GM23248 (cell line): ENCODE measurements at places on chromosomes 1 and 21.

GRCh38 chr1:26132128-26132833, 20.7 kb downstream of the PDIK1L start:
- no peak for DNase-seq

DNA sequence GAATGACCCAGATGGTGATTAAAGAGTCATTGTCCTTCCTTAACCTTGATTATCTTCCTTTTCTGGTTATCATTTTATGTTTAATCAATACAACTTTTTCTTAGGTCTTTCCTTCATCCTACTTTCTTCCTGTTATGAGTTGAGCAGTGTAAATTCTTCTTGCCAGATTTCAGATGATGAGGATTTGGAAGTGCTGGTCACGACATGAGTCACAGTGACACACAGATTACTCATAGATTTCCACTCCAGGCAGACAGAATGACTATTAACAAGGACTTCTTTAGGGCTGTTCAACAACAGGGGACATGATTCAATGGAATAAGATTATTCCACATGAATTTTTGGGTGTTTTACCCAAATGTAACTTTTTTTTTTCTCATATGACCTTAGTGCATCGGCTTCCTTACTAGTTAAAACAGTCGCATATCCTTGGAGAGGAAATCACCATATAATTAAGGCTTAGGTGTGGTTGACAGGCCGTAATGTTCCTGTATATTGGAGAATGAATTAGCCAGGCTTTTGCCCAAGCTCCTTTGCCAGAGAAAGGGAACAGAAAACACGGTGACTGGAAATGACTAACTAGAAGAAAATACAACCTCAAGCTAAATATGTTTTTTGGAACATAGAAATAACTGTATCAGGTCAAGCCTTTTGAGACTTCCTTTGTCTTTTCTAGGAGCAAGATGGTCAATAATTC, 44.2 kb downstream of the PRRX1 start:
- peak; percentile 96 for DNase-seq

GRCh38 chr1:64173336-64173940, 30.0 kb upstream of the UBE2U start:
- DNase-seq: no peak

DNA sequence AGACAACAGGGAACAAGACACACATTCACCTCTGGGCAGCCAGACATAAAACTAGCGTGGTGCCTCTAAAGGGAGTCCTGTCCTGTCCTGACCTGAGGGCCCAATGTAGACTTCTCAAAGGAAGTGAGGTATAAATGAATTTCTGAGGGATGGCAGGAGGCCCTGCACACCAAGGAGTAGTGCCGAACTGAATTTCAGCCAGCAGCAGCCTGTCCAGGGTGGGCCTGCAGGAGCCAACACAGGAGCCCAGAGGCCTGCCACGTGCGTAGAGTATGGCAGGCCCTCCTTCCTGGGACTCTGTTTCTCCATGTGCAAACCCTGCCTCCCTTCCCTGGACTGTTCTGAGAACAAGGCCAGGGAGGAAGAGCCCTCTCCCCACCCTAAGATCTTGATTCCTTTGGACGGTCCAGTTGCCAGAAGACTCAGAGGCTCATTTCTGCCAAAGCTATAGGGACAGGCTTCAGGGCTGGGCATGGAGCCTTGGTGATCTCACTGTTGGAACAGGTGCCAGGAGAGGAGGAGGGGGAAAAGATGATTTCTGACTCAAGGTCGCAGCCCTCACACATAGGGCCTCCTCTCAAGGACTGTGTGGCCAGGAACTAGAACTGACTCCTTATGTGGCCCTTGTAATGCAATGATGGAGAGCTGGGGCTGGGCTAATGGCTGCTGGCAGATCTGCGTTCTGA, 1.8 kb upstream of the FABP3 start:
- peak; percentile 88 for DNase-seq

- no peak for DNase-seq
Measured at GRCh38 chr1:25647863-25648262, 31.3 kb downstream of the MAN1C1 start.

DNA sequence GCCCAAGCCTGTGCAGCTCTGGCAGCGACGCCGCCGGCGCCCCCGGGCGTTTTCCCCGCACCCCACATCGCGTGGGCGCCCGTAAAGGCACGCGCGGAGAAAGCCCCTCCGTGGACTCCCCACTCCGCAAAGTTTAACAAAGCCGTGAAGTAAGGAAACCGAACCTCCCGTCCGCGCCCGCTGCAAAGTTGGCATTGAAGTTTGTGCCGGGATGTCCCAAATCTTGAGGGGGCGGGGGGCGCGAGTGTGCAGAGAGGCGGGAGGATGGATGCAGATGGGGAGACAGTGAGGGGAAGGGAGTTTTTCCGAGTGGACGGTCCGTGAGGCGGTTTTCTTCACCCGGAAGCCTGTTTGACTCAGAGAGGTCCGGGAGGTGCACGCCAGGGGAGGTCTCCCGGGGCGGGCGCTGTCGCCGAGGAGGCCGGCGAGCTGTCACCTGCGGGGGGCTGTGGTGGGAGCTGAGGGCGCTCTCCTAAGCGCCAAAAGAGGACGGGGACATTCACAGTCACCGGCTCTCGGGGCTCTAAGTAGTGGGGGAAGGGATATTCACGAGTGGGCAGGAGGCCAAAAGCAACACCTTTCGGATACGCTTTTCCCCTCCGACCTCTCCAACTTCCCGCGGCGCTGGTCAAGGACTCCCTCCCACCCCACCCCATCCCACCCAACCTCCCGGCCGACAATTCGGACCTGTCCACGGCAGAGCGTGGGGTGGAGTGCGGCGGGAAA, 1.3 kb downstream of the WLS start:
- peak; percentile 63 for DNase-seq

DNA sequence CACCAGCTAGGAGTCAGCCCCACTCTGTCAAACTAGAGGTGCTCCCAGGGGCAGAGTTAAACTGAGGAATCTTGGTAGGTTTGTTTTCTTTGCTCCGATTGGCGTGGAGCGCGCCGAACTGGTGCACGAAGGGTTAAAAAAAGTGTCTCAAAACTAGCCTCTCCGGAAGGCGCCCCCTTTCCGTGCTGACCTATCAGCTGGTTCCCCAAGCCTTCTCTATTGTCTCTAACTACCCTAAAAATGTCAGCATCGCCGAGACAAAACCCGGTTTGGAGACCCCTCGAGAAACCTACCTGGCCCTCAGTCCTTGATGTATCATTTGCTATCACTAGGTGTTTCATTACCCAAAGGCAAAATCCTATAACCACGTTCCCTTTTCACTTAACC, 2.2 kb downstream of the TGFB2 start:
- DNase-seq: peak; percentile 43

DNA sequence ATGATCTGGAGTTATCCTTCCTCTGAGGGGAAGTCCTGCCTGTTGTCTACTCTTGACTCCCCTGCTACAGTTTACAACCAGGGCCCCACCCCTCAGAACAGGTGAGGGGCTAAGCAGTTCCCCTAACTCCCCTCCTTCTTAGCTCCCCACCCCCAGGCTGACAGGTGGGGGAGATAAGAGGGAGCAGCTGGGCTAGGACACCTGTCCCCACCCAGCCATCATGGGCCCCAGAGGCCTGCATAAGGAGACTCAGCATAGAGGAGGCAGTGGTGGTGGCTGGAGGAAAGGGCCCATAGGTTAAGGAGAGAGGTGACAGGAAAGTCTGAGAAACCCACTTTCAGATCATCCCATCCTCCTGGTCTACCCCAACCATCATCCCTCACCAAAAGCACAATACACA, 6.8 kb downstream of the MEF2D start:
- no peak for DNase-seq

DNA sequence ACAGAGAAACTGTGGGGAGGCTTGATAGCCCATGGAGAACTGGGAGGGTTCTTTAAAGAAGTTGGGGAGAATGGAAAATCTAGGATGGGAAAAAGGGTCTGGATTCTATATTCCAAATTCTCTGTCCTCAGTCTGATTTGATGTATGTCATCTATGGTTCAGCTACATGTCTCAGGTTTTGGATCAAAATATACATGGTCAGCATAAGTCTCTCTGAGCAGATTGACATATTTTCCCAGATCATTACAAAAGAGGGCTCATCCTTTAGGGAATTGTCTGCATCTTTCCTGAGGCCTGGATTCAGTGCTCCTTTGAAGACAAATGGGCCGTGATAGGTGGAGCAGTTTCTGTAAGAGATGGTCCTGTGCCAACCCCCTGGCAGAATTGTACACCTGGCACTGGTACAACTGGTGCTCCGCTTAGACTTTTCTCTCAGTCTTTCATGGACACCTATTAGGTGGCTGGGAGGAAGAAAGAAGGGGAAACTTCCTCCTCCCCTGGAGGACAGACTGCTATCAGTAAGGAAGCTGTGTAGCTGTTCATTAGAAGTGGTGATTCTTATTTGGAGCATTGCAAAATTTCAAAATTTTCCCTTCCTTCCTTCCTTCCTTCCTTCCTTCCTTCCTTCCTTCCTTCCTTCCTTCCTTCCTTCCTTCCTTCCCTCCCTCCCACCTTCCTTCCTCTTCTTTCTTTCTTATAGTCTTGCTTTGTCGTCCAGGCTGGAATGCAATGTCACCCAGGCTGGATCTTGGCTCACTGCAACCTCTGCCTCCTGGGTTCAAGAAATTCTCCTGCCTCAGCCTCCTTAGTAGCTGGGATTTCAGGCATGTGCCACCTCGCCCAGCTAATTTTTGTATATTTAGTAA, 26.1 kb upstream of the RGL1 start:
- no peak for DNase-seq

- DNase-seq: no peak
Measured at GRCh38 chr1:99363531-99363930, 99.2 kb downstream of the PLPPR4 start.

GRCh38 chr1:230696722-230697437, 17.0 kb downstream of the AGT start:
- DNase-seq: peak; percentile 62

DNA sequence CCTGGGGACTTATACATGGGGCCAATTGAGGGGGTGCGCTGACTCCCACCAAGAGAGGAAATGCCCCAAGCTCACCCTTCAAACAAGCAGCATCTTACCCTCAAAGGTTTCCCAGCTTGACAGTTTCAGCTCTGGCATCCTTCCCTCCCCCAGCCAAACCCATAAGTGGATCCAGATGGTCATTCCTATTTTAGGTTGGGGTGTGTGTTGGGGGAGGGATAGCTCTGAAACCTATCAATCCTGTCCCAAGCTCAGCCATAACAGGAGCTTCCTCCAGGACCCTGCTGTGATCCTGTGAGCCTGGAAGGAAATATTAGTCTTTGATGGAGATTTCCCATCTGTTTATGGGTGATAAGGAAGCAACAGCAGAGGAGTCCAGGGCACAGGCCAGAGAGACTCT, 3.4 kb upstream of the TMEM222 start:
- peak; percentile 46 for DNase-seq

- peak; percentile 62 for DNase-seq
Measured at GRCh38 chr1:181508486-181509165, 25.3 kb downstream of the CACNA1E start.

- DNase-seq: no peak
Measured at GRCh38 chr1:88140325-88140724, 543.7 kb upstream of the PKN2 start.

DNA sequence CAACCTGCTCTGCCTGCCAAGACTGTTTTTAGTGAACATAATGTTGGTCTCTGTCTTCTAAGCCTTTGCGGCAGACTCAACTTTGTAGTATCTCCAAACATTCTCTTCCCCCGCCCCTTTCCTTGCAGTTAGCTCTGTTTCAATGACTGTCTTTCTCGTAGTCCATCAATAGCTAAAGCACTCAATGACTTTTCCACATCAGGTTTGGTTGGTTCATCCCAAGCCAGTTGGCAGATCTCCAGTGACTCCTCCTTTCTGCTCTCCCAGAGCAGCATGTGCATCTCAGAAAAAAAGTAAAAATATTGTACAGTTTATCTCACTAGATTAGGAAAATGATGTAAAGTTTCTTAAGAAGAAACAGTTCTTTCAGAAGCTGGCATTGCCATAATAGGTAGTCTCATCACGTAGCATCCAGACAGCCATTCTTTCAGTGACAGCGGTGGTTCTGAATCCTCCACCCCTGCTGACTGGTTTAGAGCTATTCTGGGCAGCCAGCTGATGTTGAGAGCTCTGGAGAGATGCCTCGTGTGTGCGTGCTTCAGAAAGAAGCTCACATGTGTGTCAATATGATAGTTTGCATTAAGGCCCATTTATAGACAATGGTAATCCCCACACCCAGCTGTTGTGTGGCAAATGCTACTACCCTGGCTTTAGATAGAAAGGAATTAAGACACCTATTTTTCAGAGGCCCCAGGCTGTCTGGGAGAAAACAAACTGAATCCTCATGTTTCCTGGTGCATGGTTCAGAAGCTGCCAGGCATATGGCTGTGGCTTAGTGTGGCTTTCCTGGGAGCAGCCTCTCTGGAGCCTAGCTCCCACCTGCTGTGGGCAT, 53.2 kb downstream of the CNN3 start:
- DNase-seq: peak; percentile 71
